CD4-positive, alpha-beta T cell treated with Interleukin-21 for 1 hour (primary cell): ENCODE measurements at places on chromosomes 13 and 19.
A peak's percentile ranks its signal among the peaks of the same experiment; 100 is the strongest.

DNA sequence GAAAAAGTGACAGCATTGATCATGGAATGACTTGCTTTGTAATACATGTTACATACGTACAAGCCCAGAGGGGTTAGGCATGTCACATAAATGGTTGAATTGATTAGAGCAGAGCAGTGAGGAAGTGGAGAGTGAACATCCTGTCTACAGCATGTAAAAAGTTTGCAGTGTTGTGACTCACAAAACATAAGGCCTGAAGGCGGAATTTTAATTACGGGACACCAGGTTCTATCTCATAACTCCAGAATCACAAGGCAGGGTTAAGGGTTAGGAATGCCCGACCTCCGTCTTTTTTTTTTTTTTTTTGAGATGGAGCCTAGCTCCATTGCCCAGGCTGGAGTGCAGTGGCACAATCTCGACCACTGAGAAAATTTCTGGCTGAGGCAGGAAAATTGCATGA lies 83.9 kb downstream of the MUC16 start:
- DNase-seq = no peak

GRCh38 chr19:14146789-14147216 lies 10.4 kb upstream of the ASF1B start:
- no peak for DNase-seq

- DNase-seq = no peak
These were observed 45.8 kb downstream of the CAPN12 start for GRCh38 chr19:38698225-38699026.

DNA sequence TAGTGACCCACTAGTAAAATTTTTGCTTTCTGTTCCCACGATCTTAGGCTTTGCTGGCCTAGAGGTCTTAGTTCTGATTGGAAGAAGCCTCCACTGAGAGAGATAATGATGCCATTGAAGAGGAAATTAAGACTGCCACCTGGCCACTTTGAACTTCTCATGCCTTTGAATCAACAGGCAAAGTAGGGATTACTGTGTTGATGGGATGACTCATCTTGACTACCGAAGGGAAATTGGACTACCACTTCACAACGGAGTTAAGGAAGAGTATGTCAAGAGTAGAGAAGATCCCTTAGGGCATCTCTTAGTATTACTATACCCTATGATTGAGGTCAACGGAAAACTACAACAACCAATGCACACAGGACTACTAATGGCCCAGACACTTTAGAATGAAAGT lies 12.7 kb upstream of the FREM2 start:
- DNase-seq = no peak

- DNase-seq = peak; percentile 73
These were observed 687 bp downstream of the ILF3 start for GRCh38 chr19:10654610-10655456.

DNA sequence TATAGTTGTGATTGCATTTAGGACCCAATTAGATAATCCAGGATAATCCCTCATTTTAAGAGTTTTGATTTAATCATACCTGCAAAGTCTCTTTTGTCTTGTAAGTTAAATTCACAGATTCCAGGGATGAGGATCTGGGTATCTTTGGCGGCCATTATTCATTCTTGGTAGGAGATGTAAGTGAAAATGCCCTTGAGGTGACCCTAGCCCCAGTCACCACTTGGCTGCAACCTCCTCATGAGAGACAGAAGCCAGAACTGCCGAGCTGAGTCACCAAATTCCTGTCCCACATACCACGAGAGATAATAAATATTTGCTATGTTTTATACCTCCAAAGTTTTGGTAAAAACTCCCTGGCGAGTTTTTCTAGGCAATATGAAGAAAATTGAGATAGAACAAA lies 389.4 kb downstream of the RFC3 start:
- no peak for DNase-seq

DNA sequence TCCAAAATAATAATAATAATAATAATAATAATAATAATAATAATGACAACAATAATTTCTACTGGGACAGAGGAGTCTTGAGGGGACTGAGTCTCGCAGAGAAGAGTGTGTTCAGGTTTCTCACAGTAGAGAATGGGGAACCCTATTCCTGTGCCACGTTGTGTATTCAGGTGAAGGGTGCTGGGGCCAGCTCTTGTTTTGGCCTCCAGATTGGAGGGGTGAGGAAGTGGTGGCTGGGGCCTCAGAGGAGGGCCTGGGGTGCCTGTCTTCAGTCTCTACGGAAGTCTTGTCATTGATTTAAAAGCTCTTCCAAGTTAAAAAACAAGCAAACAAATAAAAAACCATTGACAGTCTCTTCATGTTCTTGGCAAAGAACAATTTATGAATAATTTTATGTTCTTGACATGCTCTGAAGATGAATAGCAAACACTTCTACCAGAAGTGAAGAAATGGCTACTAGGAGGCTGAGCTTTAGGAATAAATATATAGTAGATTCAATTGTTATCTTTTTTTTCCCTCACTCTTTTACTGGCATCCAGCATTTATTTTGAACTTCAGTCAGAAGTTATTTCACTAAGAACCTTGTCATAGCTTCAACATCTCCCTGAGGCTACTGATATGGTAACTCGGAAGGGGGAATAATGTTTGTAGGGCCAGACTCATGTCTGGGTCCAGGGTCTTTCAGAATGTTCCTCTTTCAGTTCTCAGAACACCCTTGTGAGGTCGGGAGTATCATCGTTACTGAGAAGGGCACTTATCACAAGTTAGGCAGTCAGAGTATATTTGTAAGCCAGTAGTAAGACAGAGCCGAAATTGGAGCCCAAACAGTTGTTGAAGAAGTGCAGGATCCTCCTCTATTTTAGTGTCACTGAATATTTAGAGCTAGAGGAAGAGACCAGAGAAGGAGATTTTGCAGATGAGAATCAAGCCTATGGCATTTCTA lies 13.1 kb downstream of the LRCH1 start:
- no peak for DNase-seq

GRCh38 chr19:10115392-10116084 lies 4.0 kb downstream of the P2RY11 start:
- no peak for DNase-seq

DNA sequence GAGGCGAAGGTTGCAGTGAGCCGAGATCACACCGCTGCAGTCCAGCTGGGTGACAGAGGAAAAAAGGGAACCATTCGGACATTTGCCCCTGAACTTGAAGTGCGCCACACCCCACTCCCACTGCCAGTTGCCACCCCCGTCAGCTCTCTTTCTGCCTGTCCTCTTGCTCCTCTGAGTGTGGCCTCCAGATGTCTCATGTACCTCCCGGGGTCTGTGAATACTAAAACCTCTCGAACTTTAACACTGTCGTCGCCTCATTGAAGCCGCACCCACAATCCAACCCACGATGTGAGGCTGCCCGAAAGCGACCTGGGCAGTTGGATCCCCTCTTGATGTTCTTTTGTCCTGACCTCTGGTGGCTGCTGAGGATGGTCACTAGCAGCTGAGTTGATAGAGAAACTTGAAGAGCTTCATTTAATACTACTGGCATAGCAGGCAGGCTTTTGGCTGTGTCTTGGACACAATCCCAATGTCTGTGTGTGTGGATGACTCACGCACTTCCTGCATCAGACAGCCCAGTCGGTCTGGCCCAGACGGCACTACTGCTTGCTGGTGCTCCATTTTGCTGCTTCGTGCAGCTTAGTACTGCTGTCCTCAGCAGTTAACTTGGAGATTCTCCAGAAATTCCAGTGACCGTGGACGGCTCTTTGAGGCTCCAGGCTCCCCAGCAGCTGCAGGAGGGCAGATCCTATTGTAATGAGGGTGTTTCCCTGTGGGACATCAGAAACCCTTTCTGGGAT lies 4.2 kb downstream of the FPR3 start:
- DNase-seq = no peak

DNA sequence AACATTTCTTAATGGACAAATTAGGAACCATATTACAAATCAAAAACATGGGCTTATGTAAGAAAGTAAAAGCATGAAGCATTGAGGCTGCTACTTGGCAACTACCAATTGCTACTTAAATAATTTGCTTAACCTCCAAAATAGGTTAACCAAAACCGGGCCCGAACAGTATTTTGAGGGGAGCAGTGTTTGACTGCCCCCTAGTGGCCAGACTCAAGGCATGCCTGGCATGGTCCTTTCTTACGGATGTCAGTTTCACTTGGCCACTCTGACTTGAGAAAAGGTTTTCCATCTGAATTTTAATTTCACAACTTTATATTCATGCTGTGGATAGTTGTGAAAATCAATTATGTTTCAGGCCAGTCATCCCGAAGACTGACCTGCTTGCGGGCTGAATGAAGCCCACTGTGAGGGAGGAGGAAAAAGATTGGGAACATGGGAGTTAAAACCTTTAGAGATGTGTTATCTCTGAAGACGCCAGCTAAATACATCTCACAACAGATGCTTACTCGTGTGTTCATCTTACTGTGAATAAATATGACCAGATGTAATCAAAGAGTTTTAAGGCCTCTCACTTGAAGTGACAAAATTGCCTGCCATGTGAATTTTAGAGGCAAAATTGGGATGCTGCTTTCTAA lies 2.9 kb downstream of the RXFP2 start:
- peak; percentile 69 for DNase-seq

- no peak for DNase-seq
These were observed 737 bp downstream of the XRCC1 start for GRCh38 chr19:43574424-43575155.

- no peak for DNase-seq
These were observed 52.8 kb downstream of the AKAP11 start for GRCh38 chr13:42324704-42325103.

DNA sequence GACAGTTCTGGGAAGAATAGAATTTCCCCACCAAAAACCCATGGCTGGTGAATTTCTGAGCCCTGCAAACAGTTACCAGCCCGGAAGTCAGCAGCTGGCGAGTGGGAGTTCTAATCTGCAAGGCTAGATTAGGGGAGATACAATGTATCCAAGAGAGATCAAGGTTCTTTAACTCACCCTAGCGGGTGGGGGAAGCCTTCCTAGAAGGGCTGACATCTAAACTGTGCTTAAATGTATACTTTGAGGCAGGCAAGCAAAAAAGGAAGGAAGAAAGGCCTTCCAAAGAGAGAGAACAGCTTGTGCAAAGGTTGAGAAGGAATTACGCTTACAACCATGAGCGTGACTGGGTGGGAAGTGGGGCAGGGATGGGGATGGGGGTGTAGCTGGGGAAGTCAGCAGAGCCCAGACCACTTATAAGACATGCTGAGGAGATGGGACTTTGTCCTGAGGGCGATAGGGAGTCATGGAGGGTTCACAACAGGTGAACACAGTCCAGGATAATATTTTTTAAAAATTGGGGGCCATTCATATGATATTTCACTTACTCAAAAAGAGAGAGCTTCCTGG lies 20.8 kb upstream of the ZNRF4 start:
- DNase-seq = no peak

DNA sequence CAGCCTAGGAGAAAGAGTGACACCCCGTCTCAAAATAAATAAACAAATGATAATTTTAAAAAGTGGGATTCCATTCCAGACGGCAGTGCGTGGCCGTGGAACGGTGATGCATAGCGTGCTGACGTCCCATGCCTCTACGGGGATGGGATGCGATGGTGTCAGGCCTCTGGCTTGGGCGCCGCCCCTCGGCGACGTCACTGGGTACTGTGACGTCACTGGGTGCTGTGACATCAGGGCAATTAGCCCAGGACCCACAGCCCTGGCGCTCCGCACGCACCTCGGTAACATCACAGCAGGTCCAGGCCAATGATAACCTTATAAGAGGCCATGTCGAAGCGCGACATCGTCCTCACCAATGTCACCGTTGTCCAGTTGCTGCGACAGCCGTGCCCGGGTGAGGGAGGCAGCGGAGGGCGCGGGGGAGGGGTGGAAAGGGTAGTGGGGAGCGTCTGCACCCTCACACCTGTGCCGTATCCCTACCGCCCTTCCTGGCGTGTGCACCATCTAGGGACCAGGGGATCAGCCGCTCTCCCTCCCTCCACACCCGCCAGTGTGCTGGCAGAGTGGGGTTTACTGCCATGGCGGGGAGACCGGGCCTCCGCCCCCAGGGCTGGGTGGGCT lies at the start of gene GAPDHS:
GAPDHS (plus strand) TSS at position 256 of the 621 bp plus-strand sequence; CDS start at position 328, 72 bp downstream.
- DNase-seq = no peak
